Activated naive CD4-positive, alpha-beta T cell treated with anti-CD3 and anti-CD28 coated beads, Interleukin-2, amount 10 ng/mL, durations not matched to agents 7 days and 5 days (primary cell): ENCODE measurements at places on chromosomes 6 and 20.

DNA sequence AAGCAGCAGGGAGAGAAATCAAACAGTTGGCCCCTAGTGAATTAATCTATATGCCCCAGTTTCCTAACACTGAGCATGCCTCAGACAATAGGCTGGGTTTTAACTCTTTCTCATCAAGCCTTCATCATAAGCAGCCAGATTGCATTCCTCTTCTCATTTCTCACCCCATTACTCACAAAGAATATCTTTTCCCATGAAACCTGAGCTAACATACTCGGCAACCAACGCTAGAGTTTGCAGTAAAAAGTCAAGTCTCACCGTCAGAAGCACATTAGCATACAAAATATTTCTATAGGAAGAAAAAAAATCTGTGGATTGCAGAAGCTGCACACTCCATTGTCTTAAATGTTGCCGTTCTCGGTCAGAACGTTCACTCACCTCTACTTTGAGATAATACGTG, 429.9 kb upstream of the ARID1B start:
- peaks cover 3% of the 10 kb centered on the region for H3K4me1 ChIP-seq
- no peaks in the 10 kb centered on the region for H3K36me3 ChIP-seq
- no peak for DNase-seq
- H3K4me3 ChIP-seq = no peak overlapping the region

DNA sequence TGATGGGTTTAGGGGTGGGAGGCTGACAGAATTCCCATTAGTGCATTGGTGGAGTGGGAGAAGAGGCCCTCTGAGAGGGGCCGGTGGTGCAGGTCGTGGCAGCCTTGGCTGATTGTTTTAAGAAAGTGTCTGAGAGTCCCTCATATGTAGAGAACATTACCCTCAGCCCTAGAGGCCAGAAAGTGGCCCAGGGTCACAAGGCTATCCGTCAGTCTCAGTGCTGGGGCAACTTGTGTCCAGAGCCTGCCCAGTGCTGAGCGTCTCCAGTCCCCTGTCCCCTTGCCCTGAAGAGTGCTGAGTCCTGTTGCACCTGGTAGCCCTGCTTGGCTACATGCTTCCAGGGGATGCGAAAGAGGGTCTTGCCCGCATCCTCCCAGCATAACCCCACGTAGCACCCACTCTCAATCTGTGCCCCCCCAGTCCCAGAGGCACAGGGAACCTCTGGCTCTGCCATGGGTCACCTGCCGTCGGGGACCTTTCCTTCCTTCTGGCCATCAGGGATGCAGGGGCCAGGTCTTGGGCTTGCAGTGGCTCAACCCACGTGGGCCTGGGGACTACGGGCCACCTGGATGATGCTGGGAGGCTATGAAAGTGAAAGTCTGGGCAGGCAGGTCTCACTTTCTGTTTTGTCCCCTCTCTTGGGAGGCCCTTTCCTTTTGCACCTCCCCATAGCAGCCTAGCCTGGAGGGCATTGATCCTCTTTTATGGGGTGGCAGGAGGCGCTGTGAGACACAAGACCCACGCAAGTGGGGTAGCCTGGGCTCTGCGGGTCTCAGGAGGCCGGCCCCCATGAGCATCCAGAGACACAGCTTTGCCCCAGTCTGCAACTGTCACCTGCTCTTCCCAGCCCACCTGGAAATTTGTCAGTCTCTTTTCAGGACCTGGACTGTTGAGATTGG, 12.2 kb downstream of the DUSP15 start:
- peaks cover 4% of the 10 kb centered on the region for H3K27me3 ChIP-seq
- H3K27ac ChIP-seq = no peak overlapping the region

DNA sequence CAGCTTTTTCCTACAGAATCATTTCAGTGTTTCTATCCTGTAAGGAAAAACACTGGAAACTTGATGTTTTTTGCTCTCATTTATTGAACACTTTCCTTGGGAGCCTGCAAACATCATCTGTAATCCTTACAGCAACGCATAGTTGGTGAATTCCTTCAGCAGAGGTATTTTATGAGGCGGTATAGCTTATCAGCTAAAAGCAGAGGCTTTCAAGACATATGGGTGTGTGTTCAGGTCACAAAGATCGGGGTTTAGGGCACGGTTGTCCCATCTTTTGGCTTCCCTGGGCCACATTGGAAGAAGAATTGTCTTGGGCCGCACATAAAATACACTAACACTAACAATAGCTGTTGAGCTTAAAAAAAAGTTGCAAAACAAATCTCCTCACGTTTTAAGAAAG, 185.0 kb downstream of the AIG1 start:
- no peaks in the 10 kb centered on the region for H3K4me1 ChIP-seq
- H3K36me3 ChIP-seq = no peaks in the 10 kb centered on the region
- no peak overlapping the region for H3K4me3 ChIP-seq
- no peaks in the 10 kb centered on the region for H3K27me3 ChIP-seq
- no peak overlapping the region for H3K27ac ChIP-seq

GRCh38 chr20:13012886-13013285, 4.1 kb downstream of the SPTLC3 start:
- no peaks in the 10 kb centered on the region for H3K36me3 ChIP-seq
- no peaks in the 10 kb centered on the region for H3K27me3 ChIP-seq
- peaks cover 15% of the 10 kb centered on the region for H3K4me1 ChIP-seq
- H3K4me3 ChIP-seq = no peak overlapping the region

GRCh38 chr20:52083627-52084232, 107.8 kb downstream of the ZFP64 start:
- no peaks in the 10 kb centered on the region for H3K27me3 ChIP-seq
- no peak overlapping the region for H3K27ac ChIP-seq
- peaks cover 11% of the 10 kb centered on the region for H3K36me3 ChIP-seq

- H3K4me3 ChIP-seq = no peak overlapping the region
- peaks cover 30% of the 10 kb centered on the region for H3K27me3 ChIP-seq
- no peaks in the 10 kb centered on the region for H3K36me3 ChIP-seq
- H3K4me1 ChIP-seq = peaks cover 7% of the 10 kb centered on the region
- H3K27ac ChIP-seq = no peak overlapping the region
Observed at GRCh38 chr6:816510-817084, 123.7 kb upstream of the EXOC2 start.

- no peaks in the 10 kb centered on the region for H3K36me3 ChIP-seq
- no peaks in the 10 kb centered on the region for H3K27me3 ChIP-seq
- no peak overlapping the region for H3K27ac ChIP-seq
- H3K4me3 ChIP-seq = no peak overlapping the region
Observed at GRCh38 chr6:133710826-133711225, 178.1 kb upstream of the TCF21 start.

- no peak overlapping the region for H3K27ac ChIP-seq
- no peak for DNase-seq
- peaks cover 18% of the 10 kb centered on the region for H3K27me3 ChIP-seq
Observed at GRCh38 chr20:47857569-47858464, 72.5 kb upstream of the SULF2 start.

- H3K36me3 ChIP-seq = no peaks in the 10 kb centered on the region
- H3K4me3 ChIP-seq = no peak overlapping the region
- DNase-seq = no peak
Observed at GRCh38 chr6:106966229-106966628, 8.3 kb downstream of the CD24 start.

- H3K4me3 ChIP-seq = no peak overlapping the region
- no peaks in the 10 kb centered on the region for H3K36me3 ChIP-seq
Observed at GRCh38 chr20:62996596-62996982, 10.2 kb downstream of the BHLHE23 start.

DNA sequence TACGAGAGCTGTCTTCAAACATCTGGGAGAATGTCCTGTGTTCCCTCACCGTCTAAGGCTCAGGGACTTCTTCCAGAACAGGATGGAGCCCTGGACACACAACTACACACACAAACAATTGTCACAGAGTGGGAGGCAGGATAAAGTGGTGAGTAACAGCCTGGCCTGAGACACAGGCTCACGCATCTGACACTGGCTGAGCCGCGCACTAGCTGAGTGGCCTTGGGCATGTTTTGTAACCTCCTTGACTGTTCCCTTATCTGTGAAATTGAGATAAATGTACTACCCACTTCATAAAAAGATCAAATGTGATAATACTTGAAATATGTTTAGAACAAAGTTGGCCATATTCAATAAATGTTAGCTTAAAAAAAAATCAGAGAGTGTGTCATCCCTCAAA, 132.4 kb upstream of the ARMC2 start:
- peaks cover 13% of the 10 kb centered on the region for H3K27me3 ChIP-seq
- no peak overlapping the region for H3K4me3 ChIP-seq
- no peak for DNase-seq
- H3K4me1 ChIP-seq = peaks cover 21% of the 10 kb centered on the region

DNA sequence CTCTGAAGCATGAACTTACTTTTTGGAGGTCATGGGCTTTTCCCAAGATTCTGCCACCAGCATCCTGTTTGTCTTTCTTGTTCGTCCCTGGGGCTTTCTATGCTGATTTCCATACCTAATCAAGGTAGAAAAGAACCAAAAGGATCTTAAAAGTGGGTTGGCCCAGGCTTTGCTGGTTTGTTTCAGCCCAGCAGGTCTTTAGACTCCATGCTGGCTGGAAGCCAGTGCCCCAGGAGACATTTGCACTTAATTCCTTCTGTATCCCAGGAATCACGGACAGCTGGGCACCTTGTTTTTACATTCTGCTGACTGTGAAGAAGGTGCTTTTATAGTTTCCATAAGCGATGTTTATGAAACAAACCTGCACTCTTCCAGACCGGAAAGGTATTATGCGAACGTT, 195.9 kb downstream of the CDH4 start:
- DNase-seq = no peak
- H3K27me3 ChIP-seq = no peaks in the 10 kb centered on the region
- H3K36me3 ChIP-seq = no peaks in the 10 kb centered on the region

GRCh38 chr20:10961651-10962288, 288.0 kb upstream of the JAG1 start:
- H3K4me1 ChIP-seq = no peaks in the 10 kb centered on the region
- no peak overlapping the region for H3K27ac ChIP-seq
- H3K27me3 ChIP-seq = no peaks in the 10 kb centered on the region
- H3K36me3 ChIP-seq = no peaks in the 10 kb centered on the region
- no peak for DNase-seq

- H3K27me3 ChIP-seq = peaks cover 8% of the 10 kb centered on the region
- H3K27ac ChIP-seq = no peak overlapping the region
- H3K36me3 ChIP-seq = no peaks in the 10 kb centered on the region
- H3K4me1 ChIP-seq = no peaks in the 10 kb centered on the region
- DNase-seq = no peak
Observed at GRCh38 chr20:48166082-48166835, 381.0 kb upstream of the SULF2 start.

GRCh38 chr6:48419992-48420391, 309.0 kb upstream of the PTCHD4 start:
- no peaks in the 10 kb centered on the region for H3K36me3 ChIP-seq
- H3K27me3 ChIP-seq = no peaks in the 10 kb centered on the region
- DNase-seq = no peak
- H3K4me1 ChIP-seq = no peaks in the 10 kb centered on the region
- no peak overlapping the region for H3K27ac ChIP-seq

DNA sequence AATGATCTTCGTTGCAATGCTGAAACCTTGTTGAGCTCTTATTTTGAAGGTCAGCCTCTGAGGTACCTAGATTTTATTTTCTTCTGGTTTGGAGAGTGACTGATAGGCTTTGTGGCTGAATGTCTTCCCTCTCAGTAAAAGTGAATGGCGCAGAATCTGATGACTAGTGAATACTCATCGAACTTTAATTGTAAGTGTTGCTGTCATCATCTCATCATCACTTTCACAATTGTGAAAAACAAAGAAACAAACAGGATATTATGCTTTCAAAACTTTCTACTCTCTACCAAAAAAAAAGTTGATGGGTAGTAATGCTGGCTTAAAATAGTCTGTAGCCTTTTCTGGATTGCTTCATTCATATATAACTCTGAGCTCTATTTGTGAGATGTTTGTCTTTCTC, 239.5 kb upstream of the RAB32 start:
- H3K4me3 ChIP-seq = no peak overlapping the region
- no peaks in the 10 kb centered on the region for H3K36me3 ChIP-seq
- DNase-seq = no peak
- no peaks in the 10 kb centered on the region for H3K4me1 ChIP-seq
- no peak overlapping the region for H3K27ac ChIP-seq

GRCh38 chr20:48608756-48609155, 219.0 kb downstream of the PREX1 start:
- H3K4me3 ChIP-seq = no peak overlapping the region
- H3K36me3 ChIP-seq = no peaks in the 10 kb centered on the region
- H3K27ac ChIP-seq = no peak overlapping the region
- H3K27me3 ChIP-seq = peaks cover 17% of the 10 kb centered on the region
- no peaks in the 10 kb centered on the region for H3K4me1 ChIP-seq
- DNase-seq = no peak

- H3K27ac ChIP-seq = no peak overlapping the region
- H3K27me3 ChIP-seq = no peaks in the 10 kb centered on the region
Observed at GRCh38 chr20:13085275-13085674, 76.5 kb downstream of the SPTLC3 start.

DNA sequence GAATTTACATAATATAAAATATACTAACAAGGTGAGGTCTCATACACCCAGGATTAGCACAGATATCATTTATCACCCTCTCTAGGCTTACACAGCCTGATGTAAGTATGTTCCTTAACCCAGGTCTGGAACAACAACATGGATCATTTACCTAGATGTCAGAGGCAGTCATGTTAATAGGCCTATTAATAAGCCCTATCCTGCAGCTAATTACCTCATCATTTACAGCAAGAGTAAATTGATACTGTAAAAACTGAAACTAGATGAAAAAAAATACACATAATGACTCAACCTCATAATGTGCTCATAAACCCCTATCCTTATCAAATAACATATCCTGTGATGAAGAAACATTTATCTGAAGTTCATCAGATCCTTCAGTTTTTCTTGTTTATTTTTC, 334.3 kb upstream of the MANEA start:
- no peaks in the 10 kb centered on the region for H3K36me3 ChIP-seq
- H3K27ac ChIP-seq = no peak overlapping the region
- H3K4me3 ChIP-seq = no peak overlapping the region
- no peak for DNase-seq

DNA sequence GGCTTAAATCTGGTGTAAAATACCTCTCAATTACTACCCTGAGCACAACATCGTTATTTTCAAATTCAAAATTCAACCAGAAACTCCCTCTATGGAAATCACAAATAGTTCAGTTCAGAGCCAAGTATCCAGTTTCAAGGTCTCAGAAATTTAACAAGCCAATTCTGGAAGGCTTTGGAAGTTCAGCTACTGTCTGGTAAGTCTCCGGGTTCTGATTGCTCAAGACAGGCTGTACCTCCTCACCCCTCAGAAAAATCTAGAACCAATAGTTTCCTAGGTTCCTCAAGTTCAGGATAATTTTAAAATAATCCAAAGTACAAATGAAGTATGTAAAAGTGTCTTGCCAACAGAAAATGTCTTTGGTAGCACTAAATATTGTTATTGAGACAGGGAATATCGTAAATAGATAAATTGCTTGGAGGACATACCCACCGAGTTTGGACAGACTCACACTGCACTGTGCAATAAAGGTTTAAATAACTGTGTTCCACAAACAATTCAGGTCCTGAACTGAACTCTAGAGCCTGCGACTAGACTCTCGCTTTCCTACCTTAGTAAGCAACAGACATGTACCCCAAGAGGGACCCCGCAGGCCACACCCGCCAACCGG, 729 bp downstream of the ATG5 start:
- peak overlapping the region; percentile 98 for H3K4me3 ChIP-seq
- no peak for DNase-seq
- peak overlapping the region; percentile 97 for H3K27ac ChIP-seq
- H3K4me1 ChIP-seq = peaks cover 40% of the 10 kb centered on the region

GRCh38 chr20:19940988-19941460, 76.1 kb upstream of the NAA20 start:
- peaks cover 2% of the 10 kb centered on the region for H3K36me3 ChIP-seq
- peaks cover 22% of the 10 kb centered on the region for H3K4me1 ChIP-seq
- no peak for DNase-seq
- no peak overlapping the region for H3K27ac ChIP-seq
